Activated CD4-positive, CD25-positive, alpha-beta regulatory T cell (primary cell): ENCODE measurements at places on chromosomes 4 and X.

- no peak for DNase-seq
Measured at GRCh38 chrX:120015145-120016067, 62.1 kb downstream of the RHOXF2B start.

GRCh38 chrX:99415470-99415869 is 994.6 kb downstream of the PCDH19 start:
- DNase-seq = no peak

DNA sequence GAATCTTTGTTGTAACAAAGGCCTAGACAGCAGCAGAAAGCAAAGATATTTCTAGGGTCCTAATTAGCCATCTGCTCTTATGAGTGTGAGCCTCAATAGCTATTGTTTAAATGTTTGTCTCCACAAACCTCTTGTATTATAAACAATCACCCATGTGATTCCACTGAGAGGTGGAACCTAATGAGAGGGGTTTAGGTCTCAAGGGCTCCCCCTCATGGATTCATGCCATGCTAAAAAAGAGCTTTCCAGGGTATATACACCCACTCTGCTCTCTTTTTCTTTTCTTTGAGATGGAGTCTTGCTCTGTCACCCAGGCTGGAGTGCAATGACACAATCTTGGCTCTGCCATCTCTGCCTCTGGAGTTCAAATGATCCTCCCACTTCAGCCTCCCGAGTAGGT is 42.1 kb downstream of the TRIM61 start:
- no peak for DNase-seq

DNA sequence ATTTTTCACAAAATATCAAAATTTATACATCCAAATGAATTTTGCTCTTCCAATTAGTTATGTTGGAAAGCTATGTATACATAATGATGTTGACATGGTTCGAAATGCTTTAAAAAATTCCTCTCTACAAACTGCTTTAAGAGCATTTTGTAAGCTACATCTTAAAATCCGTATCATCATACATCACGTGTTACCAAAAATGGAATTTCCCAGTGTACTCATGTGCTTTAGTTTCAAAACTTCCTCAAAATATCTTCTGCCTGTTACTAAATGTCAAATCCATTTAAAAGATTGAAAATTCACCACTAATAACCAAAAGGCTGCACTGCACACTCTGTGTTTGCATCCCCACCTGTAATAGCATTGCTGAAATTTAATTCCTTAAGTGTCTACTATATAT is 87.9 kb downstream of the WDFY3 start:
- DNase-seq = no peak

GRCh38 chr4:52996261-52997131 is 134.4 kb downstream of the RASL11B start:
- DNase-seq = no peak

DNA sequence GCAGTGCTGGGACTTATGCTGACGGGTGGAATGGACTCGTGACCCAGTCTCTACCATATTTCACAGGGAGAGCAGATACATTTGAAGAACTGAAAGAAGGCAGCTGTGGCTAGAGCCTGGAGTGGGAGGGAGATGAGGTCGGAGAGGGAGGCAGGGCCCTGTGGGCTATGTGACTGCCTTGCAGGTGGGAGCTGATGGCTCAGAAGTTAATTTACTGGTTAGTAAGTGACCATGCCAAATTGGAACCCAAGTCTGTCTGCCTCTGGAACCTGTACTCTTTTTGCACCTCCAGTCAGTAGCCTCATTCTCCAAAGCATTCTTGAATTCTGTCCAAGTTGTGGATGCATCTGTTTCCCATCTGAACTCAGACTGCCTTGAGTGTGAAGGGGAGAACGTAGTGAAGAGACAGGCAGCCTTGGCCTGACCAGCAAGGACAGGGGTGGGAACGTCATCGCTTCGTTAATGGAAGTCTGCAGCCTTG is 92.3 kb downstream of the REPS2 start:
- no peak for DNase-seq

DNA sequence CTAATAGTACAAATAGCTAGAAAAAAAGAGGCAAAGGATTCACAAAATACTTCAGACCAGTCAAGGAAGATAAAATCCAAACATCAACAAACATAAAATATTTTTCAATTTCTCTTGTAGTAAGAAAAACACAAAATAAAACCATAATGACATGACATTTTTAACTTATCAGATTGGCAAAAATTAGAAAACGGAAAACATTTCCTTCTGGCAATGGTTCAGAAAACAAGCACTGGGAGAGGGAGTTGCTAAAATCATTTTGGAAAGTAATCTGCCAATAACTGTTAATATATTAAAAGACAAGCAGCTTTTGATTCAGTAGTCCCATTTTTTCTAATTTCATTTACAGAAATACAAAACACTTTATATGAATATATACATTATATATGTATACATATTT is 26.1 kb downstream of the TKTL2 start:
- no peak for DNase-seq

GRCh38 chr4:133190098-133190497 is 41.0 kb downstream of the PCDH10 start:
- no peak for DNase-seq

DNA sequence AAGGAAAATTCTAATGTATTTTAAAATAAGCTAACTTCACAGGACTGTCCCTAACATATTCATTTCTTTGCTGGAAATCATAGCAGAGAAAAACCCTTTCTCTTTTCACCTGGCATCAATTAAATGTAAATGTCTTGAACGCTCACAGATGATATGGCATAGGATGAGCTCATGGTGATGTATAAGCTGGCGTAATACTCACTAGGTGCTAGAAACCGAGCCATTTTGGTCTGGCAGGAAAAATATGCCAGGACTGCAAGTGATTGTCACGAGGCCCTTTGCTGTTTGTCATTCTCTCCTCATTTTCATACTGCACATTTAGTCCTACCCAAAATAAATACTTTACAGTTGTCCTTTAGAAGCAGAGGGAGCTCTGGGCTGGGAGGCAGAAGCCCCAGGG is 222.7 kb upstream of the LNX1 start:
- DNase-seq = no peak

DNA sequence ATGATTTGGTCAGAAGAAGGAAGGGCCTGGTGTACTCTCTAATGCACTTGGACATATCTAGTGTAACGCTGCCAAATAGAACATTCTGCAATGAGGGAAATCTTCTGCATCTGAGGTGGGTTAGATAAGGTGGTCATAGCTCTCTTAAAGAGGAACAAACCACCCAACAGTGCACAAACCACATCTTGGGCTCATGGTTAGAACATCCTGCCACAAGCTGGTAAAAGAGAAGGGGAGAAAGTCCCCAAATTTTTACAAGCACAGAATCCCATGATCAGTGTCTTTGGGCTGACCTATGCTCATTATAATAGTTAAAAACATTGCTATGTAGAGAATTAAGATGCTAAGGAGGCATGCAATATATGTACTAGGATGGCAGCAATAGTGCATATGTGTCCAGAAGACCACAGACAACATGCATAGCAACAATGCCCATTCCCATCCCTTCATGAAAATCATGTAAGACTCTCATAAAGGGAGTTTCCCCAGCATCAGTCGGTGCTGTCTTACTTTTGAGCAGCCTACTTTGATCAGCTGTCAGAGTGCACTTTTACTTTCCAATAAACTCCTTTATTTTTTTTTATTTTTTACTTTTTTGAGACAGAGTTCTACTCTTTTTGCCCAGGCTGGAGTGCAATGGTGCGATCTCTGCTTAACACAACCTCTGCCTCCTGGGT is 99.7 kb upstream of the SLC7A11 start:
- no peak for DNase-seq

DNA sequence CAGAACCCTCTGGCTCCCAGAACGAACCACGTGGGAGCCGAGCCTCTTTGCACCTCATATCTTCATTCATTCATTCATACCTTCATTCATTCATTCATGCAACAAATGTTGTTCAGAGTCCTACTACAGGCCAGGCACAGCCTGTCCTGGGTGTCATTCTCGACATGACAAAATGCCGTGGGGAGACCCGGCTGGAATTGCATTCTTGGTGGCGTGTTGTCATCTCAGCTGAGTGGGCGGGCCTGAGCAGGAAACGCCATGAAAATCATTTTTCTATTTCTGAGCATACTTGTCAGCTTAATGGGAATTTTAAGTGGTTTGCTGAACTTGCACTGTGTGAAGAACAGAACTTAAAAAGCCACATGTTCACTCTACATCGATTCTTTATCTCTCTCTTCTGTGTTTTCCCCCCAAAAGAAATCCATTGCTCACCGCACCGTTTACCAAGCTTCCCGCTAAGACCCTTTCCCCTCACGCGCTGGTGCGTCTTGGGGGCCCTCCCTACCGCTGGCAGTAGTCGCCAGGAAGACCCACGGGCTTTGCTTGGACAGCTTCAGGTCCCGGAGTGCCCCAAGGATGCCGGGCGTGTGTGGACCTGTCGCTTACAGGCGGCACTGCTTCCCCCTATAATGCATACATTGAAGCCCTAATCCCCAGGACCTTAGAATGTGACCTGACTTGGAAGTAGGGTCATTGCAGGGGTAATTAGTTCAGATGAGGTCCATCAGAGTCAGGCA is 41.6 kb upstream of the HMX1 start:
- no peak for DNase-seq

DNA sequence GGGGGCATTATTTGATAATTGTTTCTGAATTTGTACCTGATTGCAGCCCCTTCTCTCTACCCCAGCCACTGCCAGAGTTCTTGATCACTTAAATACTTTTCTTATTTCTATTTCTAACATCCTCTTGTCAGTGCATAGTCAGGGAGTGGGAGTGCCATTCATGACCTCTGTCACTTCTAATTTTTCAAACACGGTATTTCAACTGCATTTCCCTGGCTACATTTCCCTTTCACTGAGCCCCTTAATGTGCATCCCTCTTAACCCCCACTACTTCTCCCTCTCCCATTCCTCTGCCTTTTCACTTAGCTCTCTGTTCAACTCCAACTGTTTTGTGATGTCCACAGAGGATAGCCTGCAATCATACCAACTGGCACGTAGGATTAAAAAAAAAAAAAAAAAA is 128.3 kb upstream of the NAP1L5 start:
- DNase-seq = no peak

GRCh38 chrX:49991758-49992157 is 69.4 kb downstream of the CLCN5 start:
- no peak for DNase-seq

DNA sequence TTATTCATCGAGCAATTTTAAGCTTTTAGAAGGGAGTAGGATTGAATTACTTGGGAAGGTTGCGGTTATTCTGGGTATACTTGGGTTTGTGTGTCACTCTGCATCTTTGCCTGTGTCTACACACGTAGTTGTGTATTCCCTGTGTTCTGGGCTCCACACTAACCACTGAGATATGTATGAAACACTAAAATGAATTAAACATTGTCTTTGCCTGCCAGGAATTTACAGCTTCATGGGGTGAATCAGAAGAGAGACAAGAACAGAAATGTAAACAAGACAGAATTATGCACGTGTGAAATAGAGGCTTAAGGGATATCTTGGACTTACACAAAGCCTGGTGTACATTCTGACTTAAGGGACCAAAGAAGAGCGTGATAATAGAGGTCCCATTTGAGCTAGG is 228.5 kb downstream of the AFF2 start:
- DNase-seq = no peak

DNA sequence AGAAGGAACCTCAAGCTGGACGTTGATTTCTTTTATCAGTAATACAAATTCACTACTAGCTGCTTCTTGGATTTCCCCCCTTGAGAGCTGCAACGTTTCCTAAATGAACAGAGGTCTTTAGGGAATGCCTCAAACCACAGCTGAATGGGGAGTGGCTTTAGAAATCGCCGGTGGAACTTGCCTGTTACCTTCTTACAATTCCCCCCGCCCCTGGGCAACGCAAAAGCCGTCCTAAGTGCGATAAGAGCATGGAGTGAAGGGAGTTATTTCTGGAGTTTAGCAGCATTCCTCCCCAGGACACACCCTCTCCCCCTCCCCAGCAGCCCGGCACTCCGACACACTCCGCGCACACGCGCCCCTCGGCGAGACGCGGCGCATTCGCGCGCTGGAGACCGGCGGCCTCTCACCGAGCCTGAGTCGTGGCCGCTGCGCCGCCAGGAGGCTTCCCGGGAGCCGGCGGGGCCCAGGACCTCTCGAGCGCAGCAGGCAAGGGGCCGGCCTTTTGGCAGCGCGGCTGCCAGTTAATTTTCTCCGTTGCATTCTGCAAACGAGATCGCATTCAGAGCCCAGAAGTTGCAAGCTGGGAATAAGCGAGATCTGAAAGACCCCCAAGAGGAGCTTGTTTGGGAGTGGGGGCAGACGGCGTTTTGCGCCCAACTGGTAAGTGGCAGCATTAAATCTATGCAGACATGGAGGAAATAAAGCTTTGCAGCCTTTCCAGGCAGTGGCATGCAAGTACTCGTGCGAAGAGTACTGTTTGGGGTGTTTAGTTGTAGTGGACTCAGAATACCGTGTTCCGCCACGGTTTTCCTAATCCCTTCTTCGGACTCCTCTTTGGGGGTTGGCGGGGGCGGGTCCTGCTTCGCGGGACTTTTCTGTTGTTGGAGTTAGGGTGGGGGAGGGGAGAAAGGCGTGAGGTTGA is 134.7 kb downstream of the PALLD start:
- no peak for DNase-seq

DNA sequence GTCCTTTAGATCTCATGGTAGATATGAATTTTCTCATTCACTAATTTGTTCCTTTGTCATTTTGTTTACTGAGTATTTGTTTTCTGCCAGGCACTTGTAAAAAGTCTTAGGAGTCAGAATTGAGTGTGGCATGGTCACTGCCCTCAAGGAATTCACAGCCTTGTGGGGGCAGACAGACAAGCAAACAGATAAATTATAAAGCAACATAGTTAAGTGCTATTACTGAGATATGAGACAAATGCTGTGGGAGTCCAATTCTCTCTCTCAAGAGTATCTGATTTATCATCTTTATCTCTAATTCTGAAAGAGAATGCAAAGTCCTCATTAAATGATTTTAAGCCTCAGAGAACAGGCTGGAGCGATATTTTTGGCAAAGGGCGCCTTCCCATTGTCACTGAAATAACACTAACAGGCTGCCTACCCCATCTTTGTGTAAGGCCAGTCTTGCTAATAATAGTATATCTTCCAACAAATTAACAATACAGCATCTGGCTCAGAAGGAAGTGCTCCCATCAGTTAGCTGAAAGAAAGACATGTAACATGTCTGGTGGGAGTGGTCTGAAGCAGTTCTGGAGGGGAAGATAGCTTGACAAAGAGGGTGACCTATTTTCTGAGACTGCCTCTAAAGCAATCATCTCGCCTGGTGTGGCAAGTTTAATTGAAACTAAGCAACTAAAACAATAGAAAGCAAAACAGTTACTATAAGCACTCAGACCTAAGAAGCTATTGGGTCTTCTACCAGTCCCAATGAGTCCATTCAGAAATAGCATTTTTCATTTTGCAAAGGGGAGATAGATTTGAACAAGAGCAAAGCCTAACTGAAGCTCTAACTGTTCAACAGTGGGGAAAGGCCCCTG is 61.5 kb upstream of the AMOT start:
- no peak for DNase-seq

GRCh38 chr4:61427818-61428495 is 227.8 kb downstream of the ADGRL3 start:
- no peak for DNase-seq

GRCh38 chr4:23323436-23323835 is 566.4 kb downstream of the PPARGC1A start:
- DNase-seq = no peak
